ENCODE measurements at places on chromosomes 7 and 10.

GRCh38 chr10:63720072-63720537 is 198.9 kb downstream of the REEP3 start:
- peak; percentile 52 for DNase-seq

DNA sequence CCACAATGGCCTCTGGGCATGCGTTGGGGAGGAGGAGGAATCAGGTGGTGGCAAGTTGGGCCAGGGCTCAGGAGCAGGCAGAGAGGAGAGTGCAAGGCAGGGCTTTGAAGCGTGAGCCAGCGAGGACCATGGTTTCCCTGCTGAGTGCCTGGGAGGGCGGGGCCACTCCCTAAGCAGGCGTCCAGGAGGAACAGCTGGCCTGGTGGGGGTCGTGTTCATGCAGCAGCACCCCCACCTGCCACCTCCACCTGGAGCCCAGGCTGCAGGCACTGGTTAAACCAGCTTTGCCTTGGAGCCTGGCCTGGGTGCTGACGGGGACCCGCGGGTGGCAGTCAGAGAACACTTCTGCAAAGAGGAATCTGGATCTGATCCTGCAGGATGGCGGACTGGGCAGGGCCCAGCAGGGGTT is 24.2 kb upstream of the AQP1 start:
- DNase-seq, result no peak

DNA sequence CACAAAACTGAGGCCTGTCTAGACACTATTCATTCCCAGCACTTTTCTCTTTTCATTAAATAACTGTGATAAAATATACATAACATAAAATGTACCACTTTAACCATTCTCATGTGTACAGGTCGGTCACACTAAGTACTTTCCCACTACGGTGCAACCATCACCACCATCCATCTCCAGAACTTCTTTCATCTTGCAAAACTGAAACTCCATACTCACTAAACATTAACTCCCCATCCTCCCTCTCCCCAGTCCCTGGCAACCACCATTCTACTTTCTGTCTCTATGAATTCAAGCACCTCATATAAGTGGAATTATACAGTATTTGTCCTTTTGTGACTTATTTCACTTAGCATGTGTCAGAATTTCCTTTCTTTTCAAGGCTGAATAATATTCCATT is 53.0 kb downstream of the ARHGAP12 start:
- DNase-seq, result no peak

GRCh38 chr7:155884225-155885166 is 72.2 kb upstream of the SHH start:
- DNase-seq, result no peak

DNA sequence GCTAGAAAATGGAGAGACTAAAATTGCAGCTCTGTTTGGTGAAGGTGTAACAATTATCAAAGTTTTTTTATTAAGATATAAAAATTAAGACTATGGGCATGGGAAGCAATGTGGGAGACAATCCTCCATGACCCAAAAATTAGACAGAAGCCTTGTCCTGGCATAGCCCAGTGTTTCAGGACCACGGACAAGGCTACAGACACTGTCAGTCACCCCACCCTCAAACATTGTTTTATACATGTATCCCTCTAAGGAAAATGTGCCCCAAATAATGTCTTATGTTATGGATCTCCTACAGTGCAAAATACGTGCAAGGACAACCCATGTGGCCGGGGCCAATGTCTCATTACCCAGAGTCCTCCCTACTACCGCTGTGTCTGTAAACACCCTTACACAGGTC is 24.0 kb downstream of the HABP2 start:
- peak; percentile 52 for DNase-seq

- DNase-seq, result no peak
Measured at GRCh38 chr10:71359364-71360046, 37.2 kb upstream of the CDH23 start.

DNA sequence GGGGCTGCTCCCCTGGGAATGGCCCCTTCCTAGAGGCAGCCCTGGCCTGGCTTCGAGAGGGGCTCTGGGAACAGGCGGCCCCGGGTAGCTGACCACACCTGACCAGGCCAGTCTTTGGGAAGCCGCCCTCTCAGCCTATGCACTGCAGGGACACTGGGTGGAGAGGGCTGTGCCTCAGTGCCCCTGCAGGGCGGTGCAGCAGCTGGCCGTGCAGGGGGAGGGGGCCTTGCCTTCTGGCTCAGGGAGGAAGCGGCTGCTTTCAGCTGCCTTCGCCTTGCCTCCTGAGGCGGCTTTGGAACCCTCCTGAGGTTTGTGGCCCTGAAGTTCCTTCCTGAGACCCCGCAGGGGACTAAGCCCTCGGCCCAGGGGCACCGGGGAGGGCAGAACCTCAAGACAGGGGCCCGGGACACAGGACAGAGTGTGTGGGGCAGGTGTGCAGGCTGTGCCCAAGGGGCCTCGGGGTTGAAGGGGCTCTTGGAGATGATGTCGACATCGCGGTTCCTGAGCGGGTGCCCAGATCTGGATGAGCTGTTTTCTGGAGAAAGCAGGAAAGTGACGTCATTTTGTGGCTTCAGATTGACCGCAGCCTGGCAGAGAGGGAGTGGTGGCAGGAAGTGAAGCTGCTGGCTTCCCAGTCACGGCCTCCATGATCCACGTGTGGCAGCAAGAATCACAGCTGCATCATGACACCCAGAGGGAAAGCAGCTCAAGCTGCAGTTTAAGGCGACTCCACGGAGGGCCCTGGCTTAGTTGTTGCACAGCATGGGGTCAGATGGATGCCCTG is 17.7 kb downstream of the ADAM8 start:
- peak; percentile 99 for DNase-seq

DNA sequence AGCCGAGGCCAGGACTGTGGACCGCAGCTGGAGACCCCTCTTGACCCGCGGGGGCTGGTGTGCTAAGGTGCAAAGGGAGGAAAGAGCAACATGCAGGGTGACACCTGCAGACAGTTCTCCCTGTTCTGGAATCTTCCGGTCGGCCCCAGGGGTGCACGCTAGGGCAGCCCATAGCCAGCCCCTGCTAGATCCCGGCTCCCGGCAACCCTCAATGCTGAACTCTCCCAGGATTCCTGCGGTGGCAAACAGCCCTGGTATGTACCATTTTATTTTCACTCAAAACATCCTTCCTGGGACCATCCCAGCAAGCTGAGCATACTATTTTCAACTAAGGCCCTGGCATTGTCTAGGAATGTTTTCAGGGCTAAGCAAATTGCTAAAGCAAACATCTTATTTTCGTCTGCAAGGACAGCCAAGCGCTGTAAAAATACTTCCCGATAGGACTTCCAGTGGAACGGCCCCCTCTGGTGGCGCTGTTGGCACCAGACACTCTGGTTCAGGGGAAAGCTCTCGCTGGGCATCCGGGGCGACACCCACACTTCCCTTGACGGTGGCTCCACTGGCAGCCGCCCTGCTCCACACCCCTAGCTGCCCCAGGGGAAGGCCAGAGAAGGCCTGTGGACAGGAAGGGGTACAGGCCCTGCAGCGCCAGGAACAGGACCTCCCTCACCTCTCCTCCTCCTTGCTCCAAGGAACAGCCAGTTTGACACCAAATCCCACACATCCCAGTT is 99.4 kb downstream of the CTBP2 start:
- DNase-seq, result peak; percentile 98

- peak; percentile 32 for DNase-seq
Measured at GRCh38 chr7:24700521-24701260, 56.6 kb downstream of the GSDME start.

DNA sequence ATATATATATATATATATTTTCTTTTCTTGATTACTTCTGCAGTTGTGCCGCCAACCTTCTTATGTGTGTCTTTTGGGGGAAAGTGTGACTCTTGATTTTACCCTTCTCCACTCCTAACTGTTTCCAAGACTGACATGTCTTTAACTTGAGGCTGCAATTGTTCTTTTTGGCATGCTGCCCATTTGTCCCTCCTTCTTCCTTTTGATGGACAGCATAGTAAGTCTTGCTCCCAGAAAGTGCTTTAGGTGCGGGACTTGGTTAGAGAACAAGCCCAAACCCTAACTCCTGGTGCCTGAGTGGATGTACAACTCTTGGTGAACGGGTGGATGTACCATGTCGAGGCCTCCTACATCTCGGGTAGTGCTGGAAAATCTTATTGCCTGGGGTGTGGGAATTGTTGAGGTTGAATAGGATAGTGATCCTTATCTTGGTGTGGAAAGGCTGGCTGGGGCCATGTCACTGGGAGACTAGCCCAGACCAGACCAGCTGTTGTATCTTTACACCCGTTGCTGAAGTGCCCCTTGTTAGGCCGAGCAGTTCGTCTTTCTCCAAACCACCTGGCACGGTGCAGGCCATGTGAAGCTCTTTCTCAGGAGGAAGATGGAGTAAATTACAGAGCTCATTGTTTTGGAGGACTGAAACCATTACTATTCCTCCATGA is 16.3 kb downstream of the TCF7L2 start:
- DNase-seq, result no peak

DNA sequence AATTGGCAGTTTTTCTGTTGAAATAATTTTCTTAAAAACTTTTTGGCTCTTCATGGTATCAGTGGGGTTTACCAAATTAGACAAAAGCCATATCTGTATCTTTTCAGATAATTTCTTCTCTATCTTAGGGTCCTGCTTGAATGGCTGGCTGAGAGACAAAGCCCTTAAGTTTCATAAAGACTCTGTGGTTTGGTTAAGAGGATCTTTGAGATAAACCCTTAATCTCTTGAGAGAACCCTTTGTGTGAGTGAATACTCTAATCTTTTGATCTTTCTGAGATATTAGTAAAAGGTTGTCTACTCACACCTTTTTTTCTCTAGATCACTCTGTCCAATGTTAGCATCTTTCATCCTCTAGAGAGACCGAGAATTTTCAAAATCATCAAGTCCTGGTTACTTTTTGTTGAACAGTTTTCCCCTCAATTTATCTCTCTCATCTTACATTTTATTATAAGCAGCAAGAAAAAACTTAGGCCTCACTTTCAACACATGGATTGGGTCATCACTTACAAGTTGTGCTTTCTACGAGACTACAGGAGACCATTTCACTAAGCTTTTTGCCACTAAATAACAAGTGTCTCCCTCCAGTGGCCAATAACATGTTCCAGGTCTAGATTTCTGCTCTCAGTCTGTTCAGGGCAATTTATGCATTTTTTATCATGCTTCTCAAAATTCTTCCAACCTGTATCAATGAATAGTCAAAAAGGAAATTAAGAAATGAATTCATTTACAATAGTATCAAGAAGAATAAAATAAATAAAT is 28.4 kb downstream of the DNAJC9 start:
- peak; percentile 38 for DNase-seq

GRCh38 chr7:34153656-34154270 is 248.4 kb downstream of the BMPER start:
- no peak for DNase-seq

DNA sequence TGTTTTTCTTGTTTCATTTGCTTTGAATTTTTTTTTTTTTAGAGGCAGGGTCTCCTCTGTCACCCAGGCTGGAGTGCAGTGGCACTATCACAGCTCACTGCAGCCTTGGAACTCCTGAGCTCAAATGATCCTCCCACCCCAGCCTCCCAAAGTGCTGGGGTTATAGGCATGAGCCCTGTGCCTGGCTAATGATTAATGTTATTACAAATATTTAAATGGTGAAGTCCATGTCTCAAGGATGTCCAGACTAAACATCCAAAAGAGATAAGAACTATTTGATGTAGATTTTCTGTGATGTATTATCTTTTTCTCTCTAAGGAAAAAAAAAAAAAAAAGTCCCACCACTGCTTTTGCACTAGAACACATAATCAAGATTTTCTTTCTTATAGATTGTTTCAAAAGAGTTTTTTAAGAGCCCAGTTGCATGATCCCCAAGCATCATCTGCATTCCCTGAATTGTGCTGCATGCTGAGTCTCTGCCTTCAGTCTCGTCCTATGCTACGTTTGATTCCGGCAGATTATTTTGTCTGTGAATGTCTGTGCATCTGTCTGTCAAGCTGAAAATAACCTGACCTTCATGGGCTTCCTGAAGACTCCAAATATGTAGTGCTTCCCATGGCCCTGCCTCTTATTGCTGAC is 33.4 kb downstream of the MACROH2A2 start:
- DNase-seq, result no peak

DNA sequence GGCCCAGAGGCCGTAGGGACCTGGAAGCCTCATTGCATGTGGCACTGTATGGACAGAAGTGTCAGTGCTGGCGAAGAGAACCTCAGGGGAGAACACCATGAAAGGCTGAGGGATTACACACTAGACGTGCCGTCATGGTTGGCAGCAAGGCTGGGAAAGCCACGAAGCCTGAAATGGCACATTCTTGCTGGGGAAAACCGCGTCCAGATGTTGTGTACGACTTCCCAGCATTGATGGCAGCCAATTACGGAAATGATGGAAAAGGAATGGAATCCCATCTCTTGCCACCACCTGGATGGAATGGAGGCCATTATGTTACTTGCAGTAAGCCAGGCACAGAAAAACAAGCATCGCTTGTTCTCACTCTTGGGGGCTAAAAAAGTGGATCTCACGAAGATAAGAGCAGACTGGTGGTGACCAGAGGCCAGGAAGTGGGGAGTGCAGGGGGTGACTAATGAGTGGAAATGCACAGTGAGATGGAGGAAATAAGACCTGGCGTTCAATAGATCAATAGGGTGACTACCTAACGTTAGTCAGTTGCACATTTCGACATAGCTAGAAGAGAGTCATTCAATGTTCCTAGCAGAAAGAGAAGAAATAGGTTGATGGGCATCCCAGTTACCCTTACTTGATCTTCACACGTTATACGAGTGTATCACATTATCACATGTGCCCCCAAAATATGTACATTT is 14.6 kb upstream of the PWWP2B start:
- peak; percentile 86 for DNase-seq

- no peak for DNase-seq
Measured at GRCh38 chr10:114943000-114943399, 5.0 kb downstream of the TRUB1 start.

DNA sequence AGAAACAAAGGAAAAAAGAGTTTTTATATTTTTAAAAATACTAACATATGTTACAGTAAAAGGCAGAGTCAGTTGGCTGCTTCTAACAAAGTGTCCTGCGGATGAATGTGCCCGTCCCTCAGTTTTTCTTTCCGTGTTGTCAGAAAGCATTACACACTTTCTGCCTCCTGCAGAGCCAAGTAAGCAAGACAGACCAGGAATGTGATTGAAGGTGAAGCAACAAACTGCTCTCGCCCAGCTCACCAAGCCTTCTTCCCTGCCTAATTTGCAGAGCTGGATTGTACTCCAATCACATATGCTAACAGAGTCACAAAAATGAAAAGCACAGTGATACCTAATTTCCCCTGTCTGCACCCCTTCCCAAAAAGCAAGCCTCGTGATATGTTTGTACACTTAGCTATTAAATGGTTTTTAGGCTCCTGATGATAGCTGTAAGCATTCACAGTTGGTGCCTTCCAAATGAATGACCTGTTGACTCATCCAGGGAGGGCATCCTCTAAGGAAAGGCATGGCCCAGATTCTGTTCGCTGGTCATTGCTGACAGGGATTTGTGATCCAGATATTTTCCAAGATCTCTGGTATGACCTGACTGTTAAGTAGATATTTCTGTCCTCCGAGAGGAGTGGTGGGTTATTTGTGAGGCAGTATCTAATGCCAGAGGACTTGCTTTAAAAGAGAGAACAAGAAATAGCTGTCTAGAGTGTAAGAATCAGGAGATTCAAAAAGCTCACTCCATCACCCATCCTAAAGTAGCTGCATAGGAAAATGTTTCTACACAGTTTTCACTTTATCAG is 187.3 kb upstream of the PLXDC2 start:
- DNase-seq, result no peak

GRCh38 chr10:73534857-73535256 is 39.0 kb upstream of the PPP3CB start:
- DNase-seq, result no peak

Measured in EH (cell line).